Activated T-cell treated with anti-CD3 and anti-CD28 coated beads, Interleukin-2, amount 50 U/mL, for 72 hours (primary cell): ENCODE measurements at places on chromosomes 2 and 18. TPM values are rescaled to one million over a fixed set of nuclear protein-coding genes. Genes with fewer than 3 reads are reported as not detected.
A peak's percentile ranks its signal among the peaks of the same experiment; 100 is the strongest.

- peak overlapping the region; percentile 34 for H3K27ac ChIP-seq
- peaks cover 6% of the 10 kb centered on the region for H3K36me3 ChIP-seq
- H3K4me3 ChIP-seq = no peak overlapping the region
- no peaks in the 10 kb centered on the region for H3K27me3 ChIP-seq
Measured at GRCh38 chr2:61229936-61230335, 67.9 kb downstream of the C2orf74 start.

- DNase-seq = no peak
- H3K27me3 ChIP-seq = peaks cover 16% of the 10 kb centered on the region
- no peak overlapping the region for H3K27ac ChIP-seq
- no peak overlapping the region for H3K4me3 ChIP-seq
Measured at GRCh38 chr2:229601396-229601795, 113.0 kb downstream of the DNER start.

GRCh38 chr2:8684878-8685696, 3.2 kb downstream of the ID2 start:
- H3K27me3 ChIP-seq = no peaks in the 10 kb centered on the region
- peaks cover 18% of the 10 kb centered on the region for H3K4me1 ChIP-seq
- H3K36me3 ChIP-seq = peaks cover 20% of the 10 kb centered on the region
- H3K27ac ChIP-seq = peak overlapping the region; percentile 91
- H3K4me3 ChIP-seq = peak overlapping the region; percentile 88

DNA sequence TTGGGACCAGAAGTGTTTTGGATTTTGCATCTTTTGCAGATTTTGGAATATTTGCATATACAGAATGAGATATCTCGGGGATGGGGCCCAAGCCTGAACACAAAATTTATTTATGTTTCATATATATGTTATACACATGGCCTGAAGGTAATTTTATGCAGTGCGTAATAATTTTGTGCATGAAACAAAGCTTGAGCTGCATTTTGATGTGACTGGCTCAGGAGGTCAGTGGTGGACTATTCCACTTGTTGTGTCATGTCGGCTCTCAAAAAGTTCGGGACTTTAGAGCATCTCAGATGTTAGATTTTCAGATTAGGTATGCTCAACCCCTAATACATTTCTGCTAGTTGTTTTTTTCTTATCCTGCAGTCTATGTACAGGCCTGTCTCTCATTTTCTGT, 145.4 kb downstream of the FAM210A start:
- DNase-seq = no peak
- H3K4me1 ChIP-seq = peaks cover 63% of the 10 kb centered on the region
- H3K27me3 ChIP-seq = peaks cover 7% of the 10 kb centered on the region

DNA sequence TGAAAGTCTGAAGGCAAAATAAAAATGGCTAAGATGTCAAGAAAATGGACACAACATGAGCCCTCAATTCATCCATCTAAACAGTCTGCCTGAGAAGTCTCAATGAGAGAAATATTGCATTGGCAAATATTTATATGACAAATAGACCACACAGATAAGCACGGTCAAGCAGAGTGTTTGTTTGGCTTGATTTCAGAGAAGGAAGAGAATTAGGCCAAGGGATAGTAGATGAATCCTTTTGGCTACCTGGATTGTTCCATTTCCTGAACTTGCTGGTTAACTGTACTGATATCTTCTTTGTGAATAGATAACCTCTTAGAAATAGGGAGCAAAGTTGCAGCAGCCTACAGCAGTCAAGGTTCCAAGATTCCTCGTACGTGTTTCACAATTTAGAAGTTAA, 129.6 kb downstream of the RBMS1 start:
- H3K4me1 ChIP-seq = peaks cover 41% of the 10 kb centered on the region
- no peak overlapping the region for H3K4me3 ChIP-seq
- H3K27me3 ChIP-seq = no peaks in the 10 kb centered on the region

- no peaks in the 10 kb centered on the region for H3K27me3 ChIP-seq
- H3K4me3 ChIP-seq = no peak overlapping the region
- H3K27ac ChIP-seq = peak overlapping the region; percentile 59
- peaks cover 40% of the 10 kb centered on the region for H3K36me3 ChIP-seq
- peaks cover 84% of the 10 kb centered on the region for H3K4me1 ChIP-seq
Measured at GRCh38 chr2:230346465-230346864, 19.5 kb downstream of the SP140L start.

GRCh38 chr18:8711736-8712135, 6.4 kb downstream of the MTCL1 start:
- no peaks in the 10 kb centered on the region for H3K36me3 ChIP-seq
- H3K27me3 ChIP-seq = peaks cover 37% of the 10 kb centered on the region
- DNase-seq = no peak
- no peak overlapping the region for H3K4me3 ChIP-seq
- no peak overlapping the region for H3K27ac ChIP-seq

DNA sequence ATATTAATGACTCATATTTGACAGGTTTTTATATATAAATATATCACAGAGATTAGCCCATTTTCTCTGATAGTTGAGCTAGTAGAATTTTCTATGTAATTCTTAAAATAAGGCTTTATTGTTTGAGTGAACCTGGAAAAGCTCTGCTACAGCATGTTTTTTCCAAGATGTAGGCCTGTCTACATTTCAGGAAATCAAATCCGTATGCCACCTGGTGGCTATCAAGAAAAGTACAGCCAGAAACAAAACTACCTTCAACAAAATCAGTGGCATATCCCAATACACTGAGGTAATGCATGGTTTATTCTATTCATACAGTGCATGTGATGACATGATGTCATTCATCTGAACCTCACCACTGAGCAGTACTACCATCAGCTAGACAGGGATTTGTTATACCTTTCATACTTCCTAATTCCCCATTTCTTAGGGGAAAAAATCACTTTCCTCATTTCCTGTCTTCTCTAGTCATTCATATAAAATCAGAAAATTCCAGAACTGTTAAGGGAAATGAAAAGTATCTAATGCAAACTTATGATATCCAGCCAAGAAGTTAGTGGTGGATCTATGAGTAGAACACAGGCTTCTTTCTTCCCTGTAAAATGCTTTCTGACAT, 310.4 kb upstream of the SYT4 start:
- no peak overlapping the region for H3K27ac ChIP-seq
- no peak overlapping the region for H3K4me3 ChIP-seq
- no peaks in the 10 kb centered on the region for H3K36me3 ChIP-seq
- H3K27me3 ChIP-seq = no peaks in the 10 kb centered on the region
- H3K4me1 ChIP-seq = no peaks in the 10 kb centered on the region

DNA sequence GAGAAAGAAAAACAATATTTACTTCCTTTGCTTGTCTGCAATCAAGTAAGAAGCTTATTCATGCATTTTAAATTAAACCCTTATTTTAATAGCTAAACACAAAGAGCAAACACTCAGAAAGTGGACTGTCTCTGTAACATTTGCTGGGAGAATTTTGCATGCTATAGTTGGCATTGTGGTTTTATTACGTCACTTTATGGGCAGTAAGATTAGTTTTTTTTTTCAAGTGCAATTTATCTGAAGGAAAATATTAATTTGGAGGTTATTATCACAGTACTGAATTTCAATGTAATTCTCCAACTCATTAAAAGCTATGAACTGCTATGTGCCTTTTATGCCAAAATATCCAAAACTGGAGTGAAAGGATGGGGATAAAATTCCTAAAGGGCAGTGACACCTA, 103.3 kb downstream of the TMEFF2 start:
- DNase-seq = no peak
- no peaks in the 10 kb centered on the region for H3K4me1 ChIP-seq
- H3K4me3 ChIP-seq = no peak overlapping the region

- H3K27ac ChIP-seq = no peak overlapping the region
- DNase-seq = no peak
- H3K36me3 ChIP-seq = no peaks in the 10 kb centered on the region
- no peak overlapping the region for H3K4me3 ChIP-seq
Measured at GRCh38 chr2:142741764-142742269, 135.6 kb upstream of the KYNU start.

DNA sequence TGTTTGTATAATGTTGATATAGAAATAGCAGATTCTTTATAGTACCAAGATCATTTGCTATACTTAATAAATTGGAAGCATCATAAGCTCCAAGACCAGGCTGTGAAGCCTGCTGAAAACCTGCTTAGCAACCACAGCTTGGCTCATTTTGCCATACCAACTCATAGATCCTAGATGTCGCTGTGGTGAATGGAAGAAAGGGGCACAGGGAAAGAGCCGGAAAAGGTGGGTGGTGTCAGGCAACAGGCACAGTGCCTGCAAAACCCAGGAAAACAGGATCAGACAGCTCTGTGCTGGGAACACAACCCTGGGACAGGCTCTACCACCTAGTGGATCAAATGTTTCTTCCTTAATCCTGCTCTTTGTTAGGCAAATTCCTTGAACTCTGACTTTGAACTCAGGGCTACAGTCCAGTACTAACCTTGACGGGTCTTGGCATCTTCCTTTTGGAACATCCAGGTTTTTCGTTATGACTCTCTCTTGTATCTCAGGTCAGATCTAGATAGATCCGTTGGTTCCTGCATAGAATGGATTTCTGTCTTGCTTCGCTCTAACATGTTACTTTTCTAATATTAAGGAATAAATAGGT, 31.6 kb downstream of the TWSG1 start:
- no peak for DNase-seq
- no peak overlapping the region for H3K27ac ChIP-seq
- peaks cover 3% of the 10 kb centered on the region for H3K36me3 ChIP-seq
- H3K4me3 ChIP-seq = no peak overlapping the region
- no peaks in the 10 kb centered on the region for H3K27me3 ChIP-seq
- H3K4me1 ChIP-seq = no peaks in the 10 kb centered on the region

GRCh38 chr2:33491441-33492084, 15.1 kb downstream of the RASGRP3 start:
- H3K27ac ChIP-seq = no peak overlapping the region
- peaks cover 6% of the 10 kb centered on the region for H3K36me3 ChIP-seq
- H3K4me1 ChIP-seq = peaks cover 38% of the 10 kb centered on the region
- no peak for DNase-seq
- H3K4me3 ChIP-seq = no peak overlapping the region

DNA sequence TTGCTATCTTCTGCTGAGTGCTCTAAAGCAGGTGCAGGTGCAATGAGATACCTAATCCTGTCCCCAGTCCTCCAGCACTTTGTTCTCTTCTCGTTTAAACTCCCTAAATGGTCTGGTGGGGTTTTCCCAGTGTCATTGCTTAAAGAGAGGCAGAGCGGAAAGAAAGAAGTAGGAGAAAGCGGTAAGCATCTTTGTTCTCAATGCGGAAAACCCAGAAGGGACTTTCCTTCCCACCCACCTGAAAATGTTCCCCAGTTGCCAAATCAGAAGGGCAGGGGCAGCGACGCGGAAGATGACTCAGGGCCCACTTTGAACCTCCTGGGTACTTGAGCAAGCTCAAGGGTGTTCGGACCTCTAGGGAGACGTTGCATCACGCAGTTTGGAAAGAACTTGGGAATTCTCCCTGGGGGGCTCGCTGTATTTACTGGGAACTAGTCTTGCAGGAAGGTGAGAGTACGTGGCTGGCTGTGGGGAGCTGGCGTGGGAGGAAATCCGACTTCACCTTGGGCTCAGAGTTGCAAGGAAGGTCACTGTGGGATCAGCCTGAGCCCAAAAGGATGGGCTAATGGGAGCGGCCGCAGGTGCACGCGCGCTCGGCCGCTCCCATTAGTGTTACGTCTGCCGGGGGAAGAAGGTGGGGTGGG, 589 bp upstream of the SGPP2 start:
- H3K4me3 ChIP-seq = peak overlapping the region; percentile 89
- peaks cover 7% of the 10 kb centered on the region for H3K36me3 ChIP-seq
- H3K27ac ChIP-seq = peak overlapping the region; percentile 96
- peak; percentile 69 for DNase-seq

DNA sequence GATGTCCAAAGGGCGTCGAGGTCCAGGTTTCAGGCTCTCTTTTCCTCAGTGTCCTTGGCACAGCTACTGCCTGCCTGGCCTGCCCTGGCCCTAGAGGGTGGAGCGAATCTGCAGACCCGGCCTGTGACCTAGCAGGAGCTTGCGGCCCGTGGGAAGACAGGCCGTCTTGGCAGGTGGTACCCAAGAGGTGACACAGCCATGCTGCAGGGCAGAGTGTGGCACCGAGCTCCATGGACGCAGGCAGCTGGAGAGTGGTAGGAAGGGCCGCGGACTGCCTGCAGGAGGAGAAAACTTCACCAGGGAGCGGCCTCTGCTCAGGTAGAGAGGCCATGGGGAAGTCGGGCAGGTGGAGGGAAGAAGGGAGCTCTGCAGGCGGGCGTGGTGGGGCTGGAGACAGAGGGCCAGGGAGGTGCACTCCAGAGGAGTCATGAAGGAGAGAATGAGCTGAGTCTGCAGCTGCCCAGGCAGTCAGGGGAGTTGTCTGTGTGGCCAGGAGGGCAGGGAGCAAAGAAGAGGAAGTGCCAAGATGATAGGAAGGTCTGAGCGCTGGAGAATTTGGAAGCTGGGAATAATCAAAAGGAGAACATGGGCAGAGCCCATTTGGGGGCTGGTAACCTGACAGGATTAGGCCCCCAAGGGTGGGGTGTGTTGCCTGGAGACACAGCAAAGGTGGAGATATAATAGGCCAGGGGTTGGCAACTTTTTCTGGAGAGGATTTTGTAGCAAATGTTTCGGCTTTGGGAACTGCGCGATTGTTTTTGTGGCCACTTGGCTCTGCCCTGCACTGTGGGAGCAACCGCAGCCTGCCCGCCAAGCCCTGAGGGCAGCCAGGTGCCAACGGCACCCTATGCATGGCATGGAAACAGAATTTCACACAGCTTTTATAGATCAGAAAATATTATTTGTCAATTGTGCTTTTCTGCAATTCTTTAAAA, 154.4 kb upstream of the PXDN start:
- H3K27me3 ChIP-seq = no peaks in the 10 kb centered on the region
- H3K36me3 ChIP-seq = no peaks in the 10 kb centered on the region
- no peak for DNase-seq
- no peak overlapping the region for H3K4me3 ChIP-seq

DNA sequence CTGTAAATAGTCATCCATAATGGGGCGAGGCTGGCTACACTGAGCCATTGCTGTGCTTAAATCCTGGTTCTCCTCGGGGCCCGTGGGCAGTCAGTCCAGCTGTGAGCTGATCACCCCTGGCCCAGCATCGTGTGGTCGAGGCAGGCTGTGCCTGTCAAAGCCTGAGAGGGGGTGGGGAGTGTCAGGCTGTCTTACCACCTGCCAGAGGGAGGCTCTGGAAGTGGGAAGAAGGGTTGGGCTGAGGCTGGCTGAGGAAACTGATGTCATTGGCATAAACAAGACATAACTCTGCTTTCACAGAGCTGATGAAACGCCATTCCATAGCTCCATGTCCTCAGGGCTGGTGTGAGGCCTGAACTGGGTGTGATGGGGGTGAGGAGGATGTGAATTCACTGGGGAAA, 49.7 kb downstream of the KLHL29 start:
- peaks cover 27% of the 10 kb centered on the region for H3K4me1 ChIP-seq
- DNase-seq = no peak
- H3K36me3 ChIP-seq = peaks cover 3% of the 10 kb centered on the region
- H3K27me3 ChIP-seq = peaks cover 31% of the 10 kb centered on the region

DNA sequence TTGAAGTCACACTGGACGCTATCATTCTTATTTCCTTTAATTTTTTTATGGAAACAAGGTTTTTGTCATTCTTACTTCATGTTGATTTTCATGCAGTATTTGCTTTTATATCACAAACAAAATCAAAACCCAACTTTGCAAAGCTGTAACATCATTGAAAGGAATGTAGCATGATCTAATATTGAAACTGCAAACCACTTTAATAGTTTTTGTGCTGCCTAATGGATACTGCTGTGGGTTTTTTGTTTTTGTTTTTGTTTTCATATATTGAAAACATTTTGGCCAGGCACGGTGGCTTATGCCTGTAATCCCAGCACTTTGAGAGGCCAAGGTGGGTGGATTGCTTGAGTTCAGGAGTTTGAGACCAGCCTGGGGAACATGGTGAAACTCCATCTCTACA, 81.6 kb downstream of the MAP2 start:
- H3K4me3 ChIP-seq = no peak overlapping the region
- H3K27ac ChIP-seq = no peak overlapping the region
- no peaks in the 10 kb centered on the region for H3K36me3 ChIP-seq
- H3K27me3 ChIP-seq = no peaks in the 10 kb centered on the region
- no peak for DNase-seq

The YES1 gene
- 22.5 TPM for total RNA-seq

The TLX2 gene
- 2.4 TPM for total RNA-seq

The SCN7A gene
- total RNA-seq = not detected

The TACR1 gene
- not detected for total RNA-seq

The TEX44 gene
- not detected for total RNA-seq

The REG3G gene
- total RNA-seq = not detected

The DSC2 gene
- total RNA-seq = not detected
